ENCODE measurements at places on chromosomes 7 and 10. TPM values are rescaled to one million over a fixed set of nuclear protein-coding genes. Genes with fewer than 3 reads are reported as not detected.

DNA sequence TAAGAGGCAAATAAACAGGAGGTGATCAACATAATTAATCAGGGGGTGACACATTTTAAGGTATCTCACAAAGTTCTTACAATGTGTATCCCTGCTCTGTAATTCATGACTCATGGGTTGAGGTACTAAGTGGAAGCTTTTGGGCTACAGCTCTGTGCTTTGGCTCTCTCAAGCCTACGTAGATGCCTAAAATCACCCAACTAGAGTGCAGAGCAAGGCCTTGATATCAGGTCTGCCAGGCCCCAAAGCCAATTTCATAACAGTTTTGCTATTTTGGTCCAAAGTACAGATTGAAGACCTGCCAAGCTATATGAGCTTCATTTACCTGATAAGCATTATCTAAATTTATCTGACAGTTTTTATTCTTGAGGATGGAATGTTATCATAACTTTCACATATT is 175.3 kb upstream of the BET1 start:
- no peaks in the 10 kb centered on the region for H3K4me1 ChIP-seq
- no peak overlapping the region for H3K4me3 ChIP-seq
- no peaks in the 10 kb centered on the region for H3K36me3 ChIP-seq

DNA sequence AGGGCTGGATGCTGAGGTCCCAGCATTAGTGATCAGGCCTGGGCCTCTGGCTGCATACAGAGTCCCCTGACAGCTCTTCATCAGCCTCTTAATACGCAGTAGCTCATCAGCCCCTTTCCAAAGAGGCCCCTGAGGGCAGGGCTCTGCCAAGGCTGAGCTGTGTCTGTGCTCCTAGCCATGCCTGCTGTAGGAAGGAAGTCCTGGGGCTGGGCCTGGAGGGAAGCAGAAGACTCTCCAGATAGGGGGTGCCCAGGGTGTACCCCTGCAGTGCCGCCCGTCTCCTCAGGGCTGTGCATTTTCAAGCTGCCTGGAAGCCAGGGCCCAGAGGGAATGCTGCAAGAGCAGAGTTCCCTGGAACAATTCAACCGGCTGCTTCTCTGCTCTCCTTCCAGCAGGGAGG is 7.3 kb upstream of the RET start:
- no peak for DNase-seq
- no peaks in the 10 kb centered on the region for H3K4me1 ChIP-seq
- no peaks in the 10 kb centered on the region for H3K27me3 ChIP-seq
- no peak overlapping the region for H3K4me3 ChIP-seq

Gene PHYHIPL
- total RNA-seq = not detected

DNA sequence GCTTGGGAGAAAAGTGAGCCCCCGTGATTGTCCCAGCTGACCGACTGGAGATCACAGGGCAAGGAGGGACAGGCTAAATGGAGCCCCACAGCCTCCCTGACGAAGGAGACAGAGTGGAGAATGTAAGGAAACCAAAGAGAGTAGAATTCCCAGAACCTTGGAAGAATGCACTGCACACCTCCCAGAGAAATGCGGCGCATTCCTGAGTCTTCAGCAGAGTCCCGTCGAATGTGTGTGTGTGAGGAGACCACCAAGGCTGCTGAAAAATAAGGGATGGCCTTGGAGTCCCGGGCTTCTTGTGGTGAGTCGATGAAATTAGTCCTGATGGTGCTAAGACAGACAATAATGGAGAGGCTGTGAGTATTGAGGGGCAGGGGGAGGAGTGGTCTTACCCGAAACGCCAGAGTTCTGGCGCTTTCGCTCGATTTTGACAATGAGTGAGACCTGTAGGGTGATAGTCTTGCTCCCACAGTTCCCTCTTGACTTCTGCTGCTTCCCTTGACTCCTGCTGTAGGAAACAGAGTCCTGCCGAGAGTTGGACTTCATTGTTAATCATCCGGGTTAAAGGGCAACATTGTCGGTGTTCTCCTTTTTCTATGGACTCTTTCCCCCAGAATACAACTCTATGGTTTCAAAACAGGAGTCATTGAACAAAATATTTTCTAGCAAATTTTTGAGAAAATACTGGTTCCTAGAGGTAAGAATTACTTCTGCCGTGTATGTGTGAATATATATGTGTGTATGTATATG is 103.2 kb downstream of the CNNM2 start:
- no peaks in the 10 kb centered on the region for H3K27me3 ChIP-seq
- H3K27ac ChIP-seq = peak overlapping the region; percentile 36
- no peak overlapping the region for H3K4me3 ChIP-seq
- no peaks in the 10 kb centered on the region for H3K36me3 ChIP-seq
- no peak for DNase-seq

- H3K27ac ChIP-seq = no peak overlapping the region
- H3K4me3 ChIP-seq = no peak overlapping the region
- DNase-seq = no peak
- peaks cover 23% of the 10 kb centered on the region for H3K36me3 ChIP-seq
Measured at GRCh38 chr7:149171892-149172533, 23.3 kb upstream of the ZNF282 start.

GRCh38 chr7:157547611-157548010 is 210.8 kb downstream of the DNAJB6 start:
- no peaks in the 10 kb centered on the region for H3K27me3 ChIP-seq
- no peaks in the 10 kb centered on the region for H3K36me3 ChIP-seq
- H3K4me1 ChIP-seq = no peaks in the 10 kb centered on the region
- no peak for DNase-seq

Gene ASB15
- not detected for total RNA-seq

Gene CHN2
- 0.15 TPM for total RNA-seq

GRCh38 chr10:114274616-114275453 is 35.8 kb downstream of the VWA2 start:
- peaks cover 10% of the 10 kb centered on the region for H3K4me1 ChIP-seq
- no peak overlapping the region for H3K4me3 ChIP-seq
- DNase-seq = no peak
- no peaks in the 10 kb centered on the region for H3K36me3 ChIP-seq

GRCh38 chr7:138097064-138097741 is 20.9 kb downstream of the AKR1D1 start:
- H3K36me3 ChIP-seq = no peaks in the 10 kb centered on the region
- H3K4me3 ChIP-seq = no peak overlapping the region
- DNase-seq = no peak
- no peaks in the 10 kb centered on the region for H3K4me1 ChIP-seq
- H3K27me3 ChIP-seq = no peaks in the 10 kb centered on the region

DNA sequence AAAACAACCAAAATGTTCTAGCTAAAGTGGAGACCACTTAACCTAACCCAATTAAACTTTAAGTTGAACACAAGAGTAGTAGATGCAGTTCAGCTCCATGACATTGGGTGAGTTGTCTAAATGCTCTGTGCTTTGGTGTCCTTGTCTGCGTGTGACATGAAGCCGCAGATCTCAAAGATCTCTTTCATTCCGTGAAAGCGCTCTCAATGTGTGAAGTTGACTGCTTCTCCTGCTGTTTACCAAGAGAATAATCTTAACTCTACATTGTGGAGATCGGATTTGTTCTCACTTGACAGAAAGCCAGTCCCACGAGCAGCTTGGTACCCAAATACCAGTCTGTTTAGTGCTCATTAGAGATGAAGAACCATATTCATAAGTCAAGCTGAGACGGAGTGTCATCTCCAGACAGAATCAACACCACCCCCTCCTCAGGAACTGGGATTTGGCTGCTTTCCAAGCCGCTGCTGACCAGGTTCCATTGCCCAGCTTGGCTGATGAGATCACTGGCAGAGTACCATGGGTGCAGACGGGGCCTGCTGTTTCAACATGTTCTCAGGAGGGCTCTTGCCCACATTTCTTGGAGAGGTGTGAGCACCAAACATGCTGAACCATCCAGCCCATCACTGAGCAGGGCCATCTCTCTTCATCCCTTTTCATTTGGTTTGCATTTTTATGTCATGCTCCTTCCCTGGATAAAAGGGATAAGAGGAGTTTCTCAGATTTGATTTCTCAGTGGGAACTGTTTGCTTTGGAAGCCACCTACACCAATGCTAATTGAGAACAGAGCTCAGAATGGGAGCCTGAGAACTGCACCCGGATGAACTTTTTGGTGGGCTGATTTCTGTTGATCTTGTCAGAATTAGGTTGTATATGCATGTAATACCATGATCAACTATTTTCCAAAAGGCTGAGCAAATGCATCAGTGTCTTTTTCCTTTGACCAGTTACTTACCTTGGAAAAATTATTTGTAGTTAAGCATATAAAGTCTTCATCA is 95.8 kb upstream of the AGBL3 start:
- no peak for DNase-seq
- H3K4me1 ChIP-seq = peaks cover 4% of the 10 kb centered on the region
- peak overlapping the region; percentile 65 for H3K4me3 ChIP-seq
- no peak overlapping the region for H3K27ac ChIP-seq
- H3K36me3 ChIP-seq = no peaks in the 10 kb centered on the region

GRCh38 chr7:65325793-65326432 is 47.7 kb upstream of the ZNF92 start:
- H3K27me3 ChIP-seq = no peaks in the 10 kb centered on the region
- H3K27ac ChIP-seq = no peak overlapping the region
- no peaks in the 10 kb centered on the region for H3K4me1 ChIP-seq
- H3K4me3 ChIP-seq = no peak overlapping the region
- H3K36me3 ChIP-seq = no peaks in the 10 kb centered on the region

DNA sequence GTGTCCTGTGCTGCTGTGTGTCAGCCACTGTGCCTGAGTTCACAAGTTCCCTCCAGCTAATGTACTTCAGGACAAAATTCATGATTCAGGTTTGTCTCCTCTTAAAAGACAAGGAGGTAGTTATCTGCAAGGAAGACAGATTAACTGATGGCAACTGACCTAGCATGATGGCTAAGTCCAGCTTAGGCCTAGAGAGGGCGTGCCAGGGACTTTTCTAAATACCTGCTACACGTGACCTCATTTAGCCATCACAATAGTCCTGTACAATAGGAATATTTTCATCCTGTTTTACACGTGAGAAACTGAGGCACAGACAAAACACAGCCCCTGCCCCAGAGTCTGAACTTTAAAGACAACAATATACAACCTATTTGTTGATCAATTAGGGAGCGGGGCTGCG is 275.7 kb downstream of the XPNPEP1 start:
- H3K36me3 ChIP-seq = no peaks in the 10 kb centered on the region
- H3K4me1 ChIP-seq = no peaks in the 10 kb centered on the region

DNA sequence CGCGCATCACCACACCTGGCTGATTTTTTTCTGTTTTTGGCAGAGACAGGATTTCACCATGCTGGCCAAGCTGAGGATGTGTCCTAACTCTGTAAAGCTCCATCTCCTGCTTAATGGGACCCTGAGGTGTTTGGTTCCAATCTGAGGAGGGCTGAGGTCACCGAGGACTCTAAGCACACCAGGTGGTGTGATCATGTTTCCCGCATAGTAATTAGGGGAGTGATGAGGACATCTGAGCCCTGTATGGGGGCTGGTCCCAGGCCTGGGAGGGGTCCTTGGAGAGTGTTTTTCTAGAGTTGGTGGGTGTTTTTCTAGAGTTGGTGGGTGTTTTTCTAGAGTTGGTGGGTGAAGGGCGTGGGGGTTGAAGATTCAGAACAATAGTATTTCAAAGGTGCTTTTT is 3.0 kb upstream of the ABHD11 start:
- H3K27ac ChIP-seq = peak overlapping the region; percentile 74
- DNase-seq = no peak
- H3K4me3 ChIP-seq = no peak overlapping the region
- H3K4me1 ChIP-seq = peaks cover 53% of the 10 kb centered on the region
- peaks cover 5% of the 10 kb centered on the region for H3K36me3 ChIP-seq

GRCh38 chr7:157375410-157375809 is 38.6 kb downstream of the DNAJB6 start:
- no peaks in the 10 kb centered on the region for H3K4me1 ChIP-seq
- H3K27ac ChIP-seq = no peak overlapping the region
- no peaks in the 10 kb centered on the region for H3K27me3 ChIP-seq
- no peak overlapping the region for H3K4me3 ChIP-seq
- peaks cover 13% of the 10 kb centered on the region for H3K36me3 ChIP-seq

DNA sequence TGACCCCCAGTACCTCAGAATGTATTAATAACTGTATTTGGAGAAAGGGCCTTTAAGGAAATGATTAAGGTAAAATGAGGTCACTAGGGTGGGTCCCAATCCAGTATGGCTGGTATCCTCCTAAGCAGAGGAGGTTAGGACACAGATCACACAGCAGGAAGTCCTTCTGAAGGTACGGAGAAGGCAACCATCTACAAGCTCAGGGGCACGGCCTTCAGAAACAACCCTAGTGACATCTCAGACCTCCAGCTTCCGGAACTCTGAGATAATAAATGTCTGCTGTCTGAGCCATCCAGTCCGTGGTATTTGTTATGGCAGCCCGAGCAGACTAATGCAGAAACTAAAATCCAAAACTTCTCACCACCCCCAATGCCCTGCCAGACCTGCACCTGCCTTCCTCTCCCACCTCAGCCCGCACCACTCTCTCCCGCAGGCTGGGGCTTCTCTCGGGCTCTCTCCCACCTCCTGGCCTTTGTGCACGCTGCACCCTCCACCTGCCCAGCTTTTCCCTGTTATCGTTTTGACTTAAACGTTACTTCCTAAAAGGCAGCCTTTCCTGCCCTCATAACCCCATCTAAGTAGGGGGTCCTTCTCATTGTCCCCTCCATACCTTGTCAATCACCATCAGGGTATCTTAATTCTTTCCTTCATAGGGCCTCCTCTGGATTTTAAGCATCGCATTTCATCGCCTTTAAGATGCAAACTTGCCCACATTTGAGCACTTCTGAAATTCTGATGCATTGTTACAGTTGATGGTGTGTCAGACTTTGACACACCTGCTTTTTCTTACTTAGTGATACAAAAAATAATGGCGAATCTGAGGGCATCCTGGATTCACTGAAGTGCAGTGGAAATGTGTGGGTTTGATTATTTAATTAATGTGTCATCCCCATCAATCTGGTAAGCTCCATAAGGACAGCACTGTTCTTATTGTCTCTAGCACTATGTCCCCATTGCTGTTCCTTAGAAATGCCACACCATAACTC is 32.2 kb upstream of the AQP1 start:
- no peak overlapping the region for H3K4me3 ChIP-seq
- H3K4me1 ChIP-seq = no peaks in the 10 kb centered on the region
- DNase-seq = no peak
- no peaks in the 10 kb centered on the region for H3K36me3 ChIP-seq
- H3K27me3 ChIP-seq = no peaks in the 10 kb centered on the region
- no peak overlapping the region for H3K27ac ChIP-seq

DNA sequence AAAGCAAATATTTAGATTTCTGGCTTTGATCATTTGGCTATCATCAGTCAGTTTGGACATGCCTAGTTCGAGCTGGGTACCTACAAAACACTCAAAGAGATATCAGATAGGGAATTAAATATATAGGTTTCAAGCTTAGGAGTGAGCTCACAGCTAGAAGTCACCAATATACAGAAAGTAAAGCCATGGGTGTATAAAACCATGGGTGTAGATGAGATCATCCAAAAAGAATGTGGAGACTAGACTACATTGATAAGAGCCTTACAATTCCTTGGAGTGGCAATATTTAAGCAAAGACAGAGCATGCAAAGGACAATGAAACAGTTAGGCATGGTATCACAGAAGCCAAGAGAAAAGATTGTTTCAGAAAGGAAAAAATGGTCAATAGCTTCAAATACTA is 7.2 kb upstream of the RALA start:
- H3K27ac ChIP-seq = no peak overlapping the region

Gene SYT15
- total RNA-seq = 0.28 TPM

Measured in Panc1 (cell line).